CD4-positive, alpha-beta T cell (primary cell): ENCODE measurements at places on chromosomes 1 and 21. TPM values are rescaled to one million over a fixed set of nuclear protein-coding genes. Genes with fewer than 3 reads are reported as not detected.
A peak's percentile ranks its signal among the peaks of the same experiment; 100 is the strongest.

DNA sequence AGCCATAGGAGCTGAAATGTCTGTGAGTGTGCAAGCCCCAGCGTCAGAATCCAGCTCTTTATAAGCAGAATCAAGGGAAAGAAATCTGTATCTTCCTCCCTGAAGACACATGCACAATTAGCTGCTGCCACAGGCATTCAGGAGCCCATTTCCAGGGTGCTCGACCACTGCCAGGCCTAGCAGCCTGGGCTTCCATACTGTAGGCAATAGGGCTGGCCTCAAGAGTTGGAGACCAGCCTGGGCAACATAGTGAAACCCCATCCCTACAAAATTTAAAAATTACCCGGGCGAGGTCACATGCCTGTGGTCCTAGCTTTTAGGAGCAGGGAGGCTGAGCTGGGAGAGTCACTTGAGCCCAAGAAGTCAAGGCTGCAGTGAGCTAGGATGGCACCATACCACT lies 41.0 kb downstream of the NEK2 start:
- H3K36me3 ChIP-seq: no peaks in the 10 kb centered on the region
- H3K27ac ChIP-seq: no peak overlapping the region
- no peaks in the 10 kb centered on the region for H3K27me3 ChIP-seq
- no peak for DNase-seq
- no peak overlapping the region for H3K4me3 ChIP-seq

DNA sequence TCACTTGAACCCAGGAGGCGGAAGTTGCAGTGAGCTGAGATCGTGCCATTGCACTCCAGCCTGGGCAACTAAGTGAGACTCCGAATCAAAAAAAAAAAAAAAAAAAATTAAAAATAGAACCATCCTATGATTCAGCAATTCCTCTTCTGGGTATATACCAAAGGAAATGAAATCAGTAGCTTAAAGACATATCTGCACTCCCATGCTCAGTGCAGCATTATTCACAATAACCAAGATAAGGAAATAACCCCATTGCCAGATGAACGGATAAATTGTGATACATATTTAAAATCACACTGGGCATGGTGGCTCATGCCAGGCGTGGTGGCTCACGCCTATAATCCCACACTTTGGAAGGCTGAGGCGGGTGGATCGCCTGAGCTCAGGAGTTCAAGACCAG lies 23.8 kb downstream of the ALDH9A1 start:
- H3K27me3 ChIP-seq: no peaks in the 10 kb centered on the region
- no peak overlapping the region for H3K4me3 ChIP-seq
- no peak overlapping the region for H3K27ac ChIP-seq
- peaks cover 47% of the 10 kb centered on the region for H3K36me3 ChIP-seq

DNA sequence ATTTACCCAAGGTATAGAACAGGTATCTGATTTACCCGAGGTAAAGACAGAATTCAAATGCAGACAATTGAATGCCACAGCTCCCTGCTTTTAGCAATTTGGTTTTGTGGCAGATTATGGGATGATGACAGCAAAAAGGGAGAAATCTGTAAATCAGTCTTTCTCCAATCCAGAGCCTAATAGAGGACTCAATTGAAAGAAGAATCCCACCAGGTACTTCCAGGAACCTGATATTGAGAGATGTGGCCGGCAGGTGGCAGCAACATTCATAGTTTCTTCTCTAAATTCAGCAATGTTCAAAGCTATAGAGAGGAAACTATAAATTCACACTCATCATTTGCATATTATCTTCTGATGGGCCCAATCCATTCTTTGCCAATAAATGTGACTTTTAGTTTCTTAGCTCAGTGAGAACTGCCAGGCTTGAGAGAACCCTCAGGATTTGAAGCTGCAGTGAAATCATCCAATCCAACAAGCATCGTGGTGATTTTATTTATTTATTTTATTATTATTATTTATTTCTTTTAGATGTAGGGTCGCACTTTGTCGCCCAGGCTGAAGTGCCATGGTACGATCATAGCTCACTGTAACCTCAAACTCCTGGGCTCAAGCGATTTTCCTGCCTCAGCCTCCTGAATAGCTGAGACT lies 9.8 kb upstream of the PHACTR4 start:
- H3K4me1 ChIP-seq: no peaks in the 10 kb centered on the region
- H3K27ac ChIP-seq: no peak overlapping the region
- H3K27me3 ChIP-seq: no peaks in the 10 kb centered on the region
- peak; percentile 76 for DNase-seq

Gene ROR1
- total RNA-seq: not detected

- no peak overlapping the region for H3K27ac ChIP-seq
- H3K36me3 ChIP-seq: no peaks in the 10 kb centered on the region
- DNase-seq: no peak
- no peaks in the 10 kb centered on the region for H3K4me1 ChIP-seq
- H3K4me3 ChIP-seq: no peak overlapping the region
- H3K27me3 ChIP-seq: peaks cover under 1% of the 10 kb centered on the region
Observed at GRCh38 chr1:157702308-157702825, 1.8 kb upstream of the FCRL3 start.

- peak; percentile 54 for DNase-seq
- peaks cover 1% of the 10 kb centered on the region for H3K27me3 ChIP-seq
- no peak overlapping the region for H3K4me3 ChIP-seq
- no peak overlapping the region for H3K27ac ChIP-seq
- peaks cover 12% of the 10 kb centered on the region for H3K4me1 ChIP-seq
Observed at GRCh38 chr1:156090138-156090839, 8.0 kb upstream of the MEX3A start.

Gene SLC6A17
- total RNA-seq: not detected

- H3K4me1 ChIP-seq: peaks cover 35% of the 10 kb centered on the region
- no peaks in the 10 kb centered on the region for H3K27me3 ChIP-seq
- H3K4me3 ChIP-seq: no peak overlapping the region
- peaks cover 34% of the 10 kb centered on the region for H3K36me3 ChIP-seq
- no peak for DNase-seq
Observed at GRCh38 chr1:25654109-25654660, 37.6 kb downstream of the MAN1C1 start.

DNA sequence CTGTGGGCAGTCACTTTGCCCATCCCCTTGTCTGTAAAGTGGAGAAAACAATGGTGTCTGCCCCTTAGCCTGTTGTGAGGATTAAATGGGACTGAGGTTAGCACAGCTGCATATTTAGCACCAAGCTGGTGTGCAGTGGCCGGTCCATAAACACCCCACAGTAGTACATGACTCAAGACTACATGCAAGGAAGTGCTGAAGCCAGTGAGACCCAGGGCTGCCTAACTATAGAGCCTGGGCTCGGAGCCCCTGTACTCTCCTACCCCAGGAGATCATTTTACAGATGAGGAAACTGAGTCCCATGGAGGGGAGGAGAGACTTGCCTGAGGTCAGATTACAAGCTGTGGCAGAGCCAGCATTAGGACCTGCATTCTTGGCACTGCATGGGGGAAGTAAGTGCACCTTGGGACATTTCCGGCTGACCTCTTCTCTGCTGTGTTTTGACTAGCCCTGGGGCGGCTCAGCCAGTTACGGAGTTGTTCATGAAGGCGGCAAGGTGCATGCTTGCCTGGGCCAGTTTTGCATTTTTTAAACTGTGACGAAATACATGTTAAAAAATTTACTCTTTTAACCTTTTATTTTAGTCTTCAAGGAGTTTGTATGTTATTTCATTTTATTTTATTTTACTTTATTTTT lies 3.2 kb downstream of the SERINC2 start:
- H3K36me3 ChIP-seq: no peaks in the 10 kb centered on the region
- no peak overlapping the region for H3K4me3 ChIP-seq
- DNase-seq: no peak
- H3K27me3 ChIP-seq: peaks cover 48% of the 10 kb centered on the region

Gene CACNA1E
- total RNA-seq: not detected

Gene HSPA6
- 0.78 TPM for total RNA-seq

Gene SCYL3
- 3.6 TPM for total RNA-seq
